ENCODE measurements at places on chromosomes 6 and 20.

DNA sequence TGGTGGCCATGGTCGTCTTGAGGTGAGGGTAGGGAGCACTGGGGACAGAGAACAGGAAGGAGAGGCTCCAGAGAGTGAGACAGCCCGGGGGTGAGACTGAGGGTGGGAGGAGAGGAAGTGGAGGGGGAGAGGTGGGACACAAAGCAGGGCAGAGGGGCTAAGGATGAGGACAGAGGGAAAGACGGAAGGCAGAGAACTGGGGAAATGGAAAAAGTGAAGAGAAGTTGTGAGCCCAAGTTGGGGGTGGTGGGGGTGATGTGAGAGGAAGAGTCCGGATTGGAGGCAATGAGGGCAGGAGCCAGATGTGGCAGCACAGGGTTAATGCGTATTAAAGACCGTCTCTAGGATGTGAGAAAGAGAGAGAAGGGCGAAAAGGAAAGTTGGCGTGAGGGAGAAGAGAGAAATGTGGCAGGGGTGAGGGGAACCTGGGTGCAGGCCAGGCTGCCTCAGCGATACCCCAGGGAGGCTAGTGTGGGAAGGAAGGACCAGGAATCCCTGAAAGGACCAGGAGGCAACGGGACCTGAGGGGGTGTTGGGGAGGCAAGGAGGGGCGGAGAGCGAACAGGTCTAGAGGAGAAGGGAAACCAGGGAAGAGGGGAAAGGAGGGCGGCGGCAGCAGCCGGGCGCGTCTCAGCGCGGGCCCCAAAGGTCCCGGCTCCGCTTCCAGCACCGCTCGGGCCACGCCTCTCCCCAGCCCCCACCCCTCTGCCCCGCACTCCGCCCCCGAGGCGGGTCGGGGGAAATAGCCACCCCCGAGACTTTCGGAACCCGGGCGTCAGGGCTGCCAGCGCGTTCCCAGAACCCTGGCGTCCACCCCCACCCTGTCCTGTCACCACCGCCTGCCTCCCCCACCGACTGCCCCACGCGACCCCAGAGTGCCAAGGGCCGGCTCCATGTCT lies at the start of gene PPP1R18:
Gene PPP1R18, minus strand, starts transcription at position 637 of the 899 bp plus-strand sequence. Its CDS starts 627 bp downstream, at position 10.
- no peak for DNase-seq

DNA sequence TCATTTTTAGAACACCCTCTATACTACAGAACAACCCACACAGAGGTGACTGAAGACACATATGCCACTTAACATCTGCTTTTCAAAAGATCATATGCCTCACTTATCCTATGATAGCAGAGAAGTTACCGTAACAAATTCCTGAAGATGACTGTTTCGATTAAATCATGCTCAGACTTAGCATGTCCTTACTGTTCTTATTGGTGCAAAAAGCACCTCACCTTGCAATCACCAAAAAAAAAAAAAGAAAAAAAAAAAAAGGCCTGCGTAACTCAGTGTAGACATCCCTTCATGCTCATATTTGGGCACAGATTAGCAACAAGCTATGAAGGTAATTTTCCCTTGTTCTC lies 17.7 kb upstream of the DST start:
- no peak for DNase-seq

GRCh38 chr6:21968411-21968810 lies 328.4 kb downstream of the PRL start:
- no peak for DNase-seq

DNA sequence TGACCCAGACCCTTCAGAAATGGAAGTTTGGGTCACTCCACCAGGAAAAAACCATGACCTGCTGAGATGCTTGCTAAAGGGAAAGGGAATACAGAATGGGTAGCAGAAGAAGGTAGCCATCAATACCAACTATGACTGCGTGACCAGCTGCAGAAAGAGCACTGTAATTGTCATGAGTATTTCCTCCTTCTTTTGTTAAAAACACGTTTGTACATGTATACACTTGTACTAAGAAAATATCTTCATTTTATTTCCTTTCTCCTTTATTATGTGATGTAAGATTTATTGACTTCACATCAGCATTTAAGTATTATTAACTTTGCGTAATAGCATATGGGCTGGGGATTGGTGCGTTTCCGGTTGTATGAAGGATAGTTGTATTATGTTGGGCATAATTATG lies 12.6 kb upstream of the MUC21 start:
- no peak for DNase-seq

GRCh38 chr6:21357262-21357661 lies 236.3 kb upstream of the SOX4 start:
- DNase-seq: no peak

- DNase-seq: peak; percentile 5
Observed at GRCh38 chr20:8209061-8209460, 77.0 kb downstream of the PLCB1 start.

DNA sequence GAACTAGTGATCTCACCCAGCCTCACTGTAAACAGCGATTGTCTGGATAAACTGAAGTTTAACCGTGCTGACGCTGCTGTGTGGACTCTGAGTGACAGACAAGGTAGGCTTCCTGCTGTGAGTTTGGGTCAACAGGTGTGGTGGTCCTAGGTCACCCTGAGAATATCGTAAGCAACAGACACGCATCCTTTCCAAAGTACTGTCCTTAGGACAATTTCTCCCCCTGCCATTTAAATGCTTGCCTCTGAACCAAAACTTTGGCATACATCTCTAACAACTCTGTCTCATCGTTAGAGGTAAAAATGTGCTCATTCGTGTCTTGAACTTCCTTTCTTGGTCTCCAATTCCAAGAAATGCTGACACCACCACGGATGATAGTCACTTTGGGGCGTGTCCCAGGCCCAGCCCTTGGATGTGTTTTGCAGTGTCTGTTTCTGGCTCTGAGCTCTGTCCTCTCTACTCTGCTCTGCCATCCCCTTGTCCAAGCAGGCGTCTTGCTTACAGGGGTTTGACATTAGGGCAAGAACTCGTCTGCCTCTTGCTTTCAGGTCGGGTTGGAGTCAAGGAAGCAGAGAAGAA lies 95.5 kb downstream of the EYA2 start:
- no peak for DNase-seq

DNA sequence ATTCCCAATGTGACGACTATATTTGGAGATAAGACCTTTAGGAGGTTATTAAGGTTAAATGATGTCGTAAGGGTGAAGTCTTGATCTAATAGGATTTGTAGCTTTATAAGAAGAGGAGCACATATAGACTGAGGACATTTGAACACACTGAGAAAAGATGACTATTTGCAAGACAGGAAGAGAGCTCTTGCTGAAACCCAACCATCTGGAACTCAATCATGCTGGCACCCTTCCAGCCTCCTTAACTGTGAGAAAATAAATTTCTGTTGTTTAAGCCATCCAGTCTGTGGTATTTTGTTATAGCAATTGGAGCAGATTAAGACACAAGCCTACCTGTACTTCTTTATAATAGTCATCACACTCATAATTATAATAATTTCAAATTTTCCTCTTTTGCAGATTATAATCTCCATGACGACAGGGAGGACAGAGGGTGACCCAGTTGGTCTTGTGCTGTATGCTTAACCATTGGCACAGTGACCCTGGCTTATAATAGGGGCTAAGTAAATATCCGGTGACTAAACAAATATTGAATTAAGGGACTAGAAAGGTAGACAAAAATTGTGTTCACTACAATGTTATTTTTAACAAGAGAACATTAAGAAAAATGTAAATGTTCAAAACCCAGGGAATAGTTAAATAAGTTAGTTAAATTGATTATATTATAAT lies 206.4 kb upstream of the HDDC2 start:
- no peak for DNase-seq

- no peak for DNase-seq
Observed at GRCh38 chr20:32358883-32359632, 927 bp downstream of the ASXL1 start.

- DNase-seq: no peak
Observed at GRCh38 chr20:6007094-6007528, 46.7 kb downstream of the LRRN4 start.

- DNase-seq: no peak
Observed at GRCh38 chr6:41286544-41287346, at the start of gene TREM1. Gene TREM1, minus strand, starts transcription at chr6:41286682. Its CDS starts 27 bp downstream, at chr6:41286655.

GRCh38 chr6:165920896-165921671 lies 246.6 kb downstream of the TBXT start:
- DNase-seq: no peak

GRCh38 chr6:55397986-55398385 lies 70.7 kb downstream of the GFRAL start:
- no peak for DNase-seq

GRCh38 chr6:56096946-56097621 lies 150.3 kb downstream of the COL21A1 start:
- DNase-seq: no peak

DNA sequence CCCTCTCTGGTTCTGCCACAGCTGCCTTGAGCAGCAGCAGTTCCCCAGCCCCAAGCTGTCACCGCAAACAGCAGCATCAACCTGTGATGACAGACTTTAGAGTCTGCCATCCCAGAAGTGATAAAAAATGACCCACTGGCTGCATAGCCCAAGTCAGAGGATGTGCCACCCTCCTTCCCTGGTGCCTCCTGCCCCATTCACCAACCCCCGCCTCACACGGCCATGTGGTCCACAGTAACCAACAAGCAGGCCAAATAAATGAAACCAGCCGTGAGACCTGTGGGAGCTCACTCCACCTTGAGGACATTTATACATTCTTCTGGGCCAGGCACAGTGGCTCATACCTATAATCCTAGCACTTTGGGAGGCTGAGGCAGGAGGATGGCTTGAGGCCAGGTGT lies 98.2 kb downstream of the PRND start:
- DNase-seq: no peak

GRCh38 chr6:98653179-98653578 lies 181.2 kb upstream of the POU3F2 start:
- no peak for DNase-seq

- DNase-seq: peak; percentile 54
Observed at GRCh38 chr20:25867776-25868649, 171.4 kb upstream of the ZNF337 start.

GRCh38 chr6:14763139-14763538 lies 482.7 kb upstream of the JARID2 start:
- DNase-seq: no peak

DNA sequence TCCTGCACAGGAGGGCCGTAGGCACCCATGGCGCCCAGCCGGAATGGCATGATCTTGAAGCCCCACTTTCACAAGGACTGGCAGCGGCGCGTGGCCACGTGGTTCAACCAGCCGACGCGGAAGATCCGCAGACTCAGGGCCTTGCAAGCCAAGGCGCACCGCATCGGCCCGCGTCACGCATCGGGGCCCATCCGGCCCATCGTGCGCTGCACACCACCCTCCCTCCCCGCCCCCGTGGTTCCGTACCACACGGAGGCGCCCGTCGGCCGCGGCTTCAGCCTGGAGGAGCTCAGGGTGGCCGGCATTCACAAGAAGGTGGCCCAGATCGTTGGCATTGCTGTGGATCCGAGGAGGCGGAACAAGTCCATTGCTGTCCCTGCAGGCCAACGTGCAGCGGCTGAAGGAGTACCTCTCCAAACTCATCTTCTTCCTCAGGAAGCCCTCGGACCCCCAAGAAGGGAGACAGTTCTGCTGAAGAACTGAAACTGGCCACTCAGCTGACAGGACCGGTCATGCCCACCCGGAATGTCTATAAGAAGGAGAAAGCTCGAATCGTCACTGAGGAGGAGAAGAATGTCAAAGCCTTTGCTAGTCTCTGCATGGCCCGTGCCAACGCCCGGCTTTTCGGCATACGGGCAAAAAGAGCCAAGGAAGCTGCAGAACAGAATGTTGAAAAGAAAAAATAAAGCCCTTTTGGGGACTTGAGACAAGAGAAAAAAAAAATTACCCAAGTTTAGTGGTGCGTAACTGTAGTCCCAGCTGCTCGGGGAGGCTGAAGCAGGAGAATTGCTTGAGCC lies 9.9 kb upstream of the NCOA5 start:
- DNase-seq: no peak

DNA sequence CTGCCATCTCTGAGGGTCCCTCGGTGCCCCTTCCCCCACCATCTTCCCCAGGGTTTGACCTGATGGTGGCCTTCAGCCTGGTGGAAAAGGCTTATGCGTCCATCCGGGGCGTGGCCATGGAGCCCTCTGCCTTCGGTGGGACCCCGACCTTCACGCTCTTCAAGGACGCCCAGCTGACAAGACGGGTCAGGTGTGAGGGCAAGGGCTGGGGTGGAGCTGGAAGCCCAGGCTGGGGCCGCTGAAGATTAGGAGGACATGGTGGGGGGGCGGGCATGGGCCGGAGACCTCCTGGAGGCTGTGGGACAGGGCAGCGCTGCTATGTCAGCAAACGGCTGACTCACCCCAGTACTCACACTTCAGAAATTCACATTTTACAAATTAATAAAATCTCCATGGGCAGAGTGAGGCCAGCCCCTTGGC lies 23.5 kb downstream of the COL20A1 start:
- DNase-seq: no peak

DNA sequence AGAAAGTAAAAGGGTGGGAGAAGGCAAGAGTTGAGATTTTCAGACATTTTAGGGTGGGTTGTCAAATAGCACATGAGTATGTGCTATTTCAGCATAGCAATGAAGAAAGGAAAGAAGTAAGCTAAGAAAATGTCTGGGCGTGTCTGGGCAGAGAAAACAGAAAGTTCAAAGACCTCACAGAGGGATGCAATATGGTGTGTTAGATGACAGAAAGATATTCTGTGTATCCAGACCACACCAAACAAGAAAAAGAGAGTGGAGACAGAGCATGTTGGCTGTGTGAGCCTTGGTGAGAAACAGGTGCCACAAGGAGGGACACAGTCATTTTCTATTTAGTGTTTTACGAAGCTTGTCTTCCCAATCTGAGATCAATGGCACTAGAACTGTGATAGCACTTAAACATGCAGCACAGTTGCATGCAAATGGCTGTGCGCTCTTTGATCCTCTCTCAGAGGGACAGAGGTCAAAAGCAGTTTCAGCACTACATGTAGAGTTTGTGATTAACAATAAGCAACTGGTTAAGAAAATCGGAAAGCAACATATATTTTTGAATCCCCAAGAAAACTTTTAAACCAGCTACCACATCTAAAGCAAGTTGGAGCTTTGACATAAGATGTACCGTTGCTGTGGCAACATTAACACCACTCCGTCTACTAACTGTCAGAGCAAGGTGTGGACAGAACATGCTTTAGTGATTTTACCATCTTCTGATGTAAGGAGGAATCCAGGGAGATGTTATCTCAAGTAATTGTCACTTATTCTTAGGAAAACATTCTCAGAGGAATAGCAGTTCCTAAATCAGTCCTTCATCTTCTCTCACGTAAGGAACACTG lies 515.5 kb upstream of the NOX3 start:
- DNase-seq: no peak

DNA sequence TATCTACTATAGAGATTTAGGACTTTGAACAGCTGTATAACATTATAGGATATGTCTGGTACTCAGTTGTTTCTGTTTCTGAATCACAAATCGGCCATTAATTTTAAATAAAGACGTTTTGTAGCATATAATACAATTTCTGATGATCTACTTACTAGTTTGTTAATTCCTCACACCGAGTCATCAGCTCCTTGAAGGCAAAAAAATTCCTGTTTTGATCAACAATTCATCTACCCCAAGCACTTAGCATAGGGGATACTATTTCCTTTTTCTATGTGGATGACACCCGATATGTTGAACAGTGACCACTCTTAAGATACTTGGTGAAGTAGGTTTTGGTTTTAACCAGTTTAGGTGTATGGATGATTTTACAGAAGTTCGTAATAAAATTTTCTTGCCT lies 107.3 kb downstream of the NCOA3 start:
- no peak for DNase-seq
